ENCODE measurements at places on chromosomes 11 and 22.

DNA sequence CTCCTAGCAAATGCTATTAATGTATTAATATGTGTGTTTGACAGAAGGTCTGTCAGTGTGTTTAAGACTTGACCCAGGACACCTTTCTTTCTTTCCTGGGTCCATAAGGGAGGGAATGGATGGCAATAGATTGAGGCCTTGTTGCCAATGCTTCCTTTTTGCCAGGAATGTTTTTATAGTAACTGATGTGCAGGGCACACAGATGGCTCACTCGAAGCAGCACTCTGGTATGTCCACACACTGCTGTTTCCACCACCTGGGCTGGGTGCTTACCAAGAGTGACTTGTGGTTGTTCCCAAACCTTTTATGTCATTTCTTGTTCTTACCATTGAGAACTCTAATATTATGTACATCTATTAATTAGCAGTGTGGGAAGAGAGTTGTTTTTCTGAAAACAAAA, 396.9 kb upstream of the SYN3 start:
- no peak for DNase-seq

DNA sequence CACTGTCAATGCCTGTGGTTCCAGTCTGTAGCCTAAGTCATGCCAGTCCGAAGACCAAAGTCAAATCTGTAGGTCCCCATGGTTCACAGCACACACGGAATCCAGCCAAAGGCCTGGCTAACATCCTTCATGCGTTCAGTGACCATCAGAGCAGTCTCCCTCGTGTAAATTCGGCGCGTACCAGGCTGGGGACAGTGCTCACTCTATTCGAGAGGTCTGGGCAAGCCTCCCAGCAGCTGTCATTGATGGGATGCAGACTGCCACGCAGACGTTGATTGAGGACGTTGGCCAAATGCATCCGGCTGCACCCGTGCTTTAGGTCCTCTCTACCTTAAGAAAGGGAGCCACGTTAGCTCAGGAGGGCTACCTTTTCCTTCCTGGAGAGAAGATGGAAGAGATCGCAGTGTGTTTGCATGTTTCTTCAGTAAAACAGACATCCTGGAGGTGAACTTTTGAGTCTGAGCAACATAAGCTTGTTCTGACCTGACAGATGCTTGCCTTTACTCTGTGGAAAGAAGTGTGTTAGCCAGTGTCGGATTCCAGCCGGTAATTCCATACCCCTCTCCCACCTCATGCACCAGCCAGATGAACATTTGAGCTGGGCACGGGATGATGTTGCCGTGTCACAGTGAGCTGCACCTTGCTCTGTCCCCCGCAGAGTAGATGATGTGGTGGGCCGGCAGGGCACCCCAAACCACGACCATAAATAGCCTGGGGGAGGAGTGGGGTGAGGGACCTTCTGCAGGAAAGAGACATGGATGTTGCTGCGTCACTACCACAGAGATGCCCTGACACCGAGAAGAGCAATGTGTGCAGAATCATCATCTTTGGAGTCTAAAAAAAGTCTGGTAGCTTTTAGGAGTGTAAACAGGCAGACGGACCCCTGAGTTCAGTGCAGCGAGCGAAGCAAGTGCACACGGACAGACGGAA, 12.2 kb downstream of the CTTN start:
- no peak for DNase-seq

- no peak for DNase-seq
Observed at GRCh38 chr11:13368041-13368446, 90.5 kb downstream of the BMAL1 start.

GRCh38 chr22:37242395-37242918, 1.6 kb downstream of the RAC2 start:
- DNase-seq = peak; percentile 76

DNA sequence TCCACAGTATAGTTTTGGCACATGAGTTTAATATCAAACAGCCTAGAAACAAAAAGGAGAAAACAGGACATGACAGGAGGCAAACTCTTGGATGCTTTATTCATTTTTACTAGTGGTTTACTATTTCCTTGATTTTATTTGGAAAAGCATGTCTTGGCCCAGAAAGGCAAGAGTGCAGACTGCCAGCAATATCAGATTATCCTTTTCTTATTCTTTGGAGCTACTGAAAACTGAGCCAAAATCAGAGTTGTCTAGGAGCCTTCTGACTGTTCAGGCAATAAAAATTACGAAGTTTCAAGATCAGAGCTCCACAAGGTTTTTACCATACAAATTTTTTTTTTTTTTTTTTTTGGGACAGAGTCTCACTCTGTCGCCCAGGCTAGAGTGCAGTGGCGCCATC, 16.0 kb downstream of the CELF1 start:
- no peak for DNase-seq

DNA sequence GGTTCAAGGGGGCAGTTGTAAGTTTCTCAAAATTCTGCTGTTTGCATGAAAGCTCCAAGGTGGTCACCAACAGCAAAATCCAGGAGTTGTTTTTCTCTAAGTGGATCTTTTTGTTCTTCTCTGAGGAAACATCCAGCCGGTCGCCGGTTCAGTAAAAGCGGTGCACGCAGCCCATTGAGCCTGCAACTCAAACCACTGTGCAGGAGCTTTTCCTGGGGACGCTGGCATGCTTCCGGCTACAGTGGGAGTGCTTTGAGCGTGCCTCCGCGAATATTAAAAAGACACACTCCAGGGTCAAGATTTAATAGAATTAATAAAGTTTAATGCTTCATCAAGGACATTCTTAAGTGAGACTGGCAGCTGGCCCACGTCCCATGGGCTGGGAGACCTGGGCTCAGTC, 25.4 kb downstream of the IGF2 start:
- DNase-seq = no peak

GRCh38 chr11:279966-280705, 1.9 kb downstream of the NLRP6 start:
- DNase-seq = no peak

GRCh38 chr11:119342023-119342300, 1.3 kb upstream of the C1QTNF5 start:
- no peak for DNase-seq

DNA sequence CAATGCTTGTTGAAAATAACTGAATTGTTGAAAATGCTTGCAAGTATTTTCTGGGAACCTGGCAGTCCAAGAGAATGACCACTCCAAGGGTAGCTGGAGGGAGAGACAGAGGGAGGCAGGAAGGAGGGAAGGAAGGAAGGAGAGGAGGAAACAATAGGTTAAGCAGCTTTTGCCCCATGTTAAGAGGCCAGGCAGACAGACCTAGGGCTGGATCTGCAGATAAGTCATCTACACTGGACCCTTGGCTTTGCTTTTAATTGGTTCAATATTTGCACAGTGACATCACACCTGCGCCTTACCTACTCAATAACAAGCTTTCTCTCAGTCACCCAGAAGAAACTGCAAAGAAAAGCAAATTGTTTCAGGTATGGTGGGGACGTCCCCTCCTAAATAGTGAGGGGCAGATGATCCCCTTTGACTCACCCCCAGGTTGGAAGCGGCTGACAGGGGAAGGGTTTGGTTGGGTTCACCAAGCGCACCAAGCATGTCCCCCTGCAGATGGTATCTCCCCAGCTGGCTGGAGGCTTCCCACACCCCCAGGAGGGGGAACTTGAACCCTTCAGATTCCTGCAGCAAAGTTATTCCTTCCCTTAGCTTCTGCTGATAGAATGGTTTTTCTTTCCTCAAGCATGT, 24.3 kb downstream of the MYH9 start:
- no peak for DNase-seq

DNA sequence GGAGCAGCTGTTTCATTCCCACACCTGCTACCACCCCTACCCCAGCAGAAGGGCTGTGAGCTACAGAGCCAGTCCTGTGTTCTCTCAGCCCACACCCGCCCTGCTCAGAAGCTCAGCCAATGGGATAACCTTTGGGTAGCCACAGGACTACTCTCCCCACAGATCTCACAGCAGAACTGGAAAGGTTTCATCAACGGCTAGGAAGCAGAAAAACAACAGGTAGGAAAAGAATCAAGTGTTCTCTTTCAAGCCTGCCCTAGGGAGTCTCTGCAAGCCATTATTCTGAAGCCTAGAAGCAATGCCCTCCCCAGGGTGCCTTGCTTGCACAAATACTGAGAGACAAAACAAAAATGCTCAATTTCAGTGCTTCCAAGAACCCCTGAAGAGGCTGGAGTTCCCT, 77.2 kb downstream of the TMPRSS5 start:
- DNase-seq = no peak

- no peak for DNase-seq
Observed at GRCh38 chr11:69250186-69251056, 43.5 kb upstream of the MYEOV start.
